Putamen (tissue), 1 donor: ENCODE measurements at places on chromosomes 1 and 21.

DNA sequence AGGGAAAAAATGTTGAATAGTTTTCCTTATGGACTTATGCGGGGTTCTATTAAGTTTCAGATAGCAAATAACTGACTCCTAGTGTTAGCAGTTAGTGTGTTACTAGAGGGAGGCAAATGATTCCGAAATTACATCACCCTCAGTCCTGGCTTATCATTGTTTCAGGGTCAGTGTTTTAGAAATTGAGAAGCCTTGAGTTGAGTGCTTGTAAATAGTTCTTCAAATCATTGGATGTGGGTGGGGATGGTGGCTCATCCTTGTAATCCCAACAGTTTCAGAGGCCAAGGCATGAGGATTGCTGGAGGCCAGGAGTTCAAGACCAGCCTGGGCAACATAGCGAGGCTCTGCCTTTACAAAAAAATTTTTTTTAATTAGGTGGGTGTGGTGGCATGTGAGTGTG lies 21.3 kb downstream of the SOAT1 start:
- DNase-seq = no peak

GRCh38 chr1:153801028-153801625 lies 25.9 kb downstream of the SLC27A3 start:
- DNase-seq = no peak

- no peak for DNase-seq
Observed at GRCh38 chr1:156808186-156809030, 8.2 kb downstream of the SH2D2A start.

- no peak for DNase-seq
Observed at GRCh38 chr1:215076322-215076721, 6.2 kb upstream of the KCNK2 start.

DNA sequence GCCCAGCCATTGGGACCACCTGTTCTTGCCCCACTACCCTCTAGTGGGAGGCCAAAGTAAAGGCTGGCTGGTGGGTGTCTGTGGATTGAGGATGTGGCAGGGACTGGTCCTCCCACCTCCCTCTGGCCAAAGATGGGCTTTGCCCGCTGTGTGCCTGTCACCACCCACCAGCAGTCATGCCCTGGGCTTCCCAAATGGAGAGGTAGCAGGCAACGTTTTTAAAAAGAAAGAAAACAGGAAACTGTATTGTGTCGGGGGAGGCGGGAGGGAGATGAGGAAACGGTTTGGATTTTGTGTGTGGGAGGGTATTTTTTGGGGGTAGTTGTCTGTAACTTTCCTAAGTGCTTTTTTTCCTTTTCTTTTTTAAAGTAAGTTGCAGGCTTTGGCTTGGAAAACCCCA lies 30.1 kb downstream of the SZRD1 start:
- DNase-seq = no peak

DNA sequence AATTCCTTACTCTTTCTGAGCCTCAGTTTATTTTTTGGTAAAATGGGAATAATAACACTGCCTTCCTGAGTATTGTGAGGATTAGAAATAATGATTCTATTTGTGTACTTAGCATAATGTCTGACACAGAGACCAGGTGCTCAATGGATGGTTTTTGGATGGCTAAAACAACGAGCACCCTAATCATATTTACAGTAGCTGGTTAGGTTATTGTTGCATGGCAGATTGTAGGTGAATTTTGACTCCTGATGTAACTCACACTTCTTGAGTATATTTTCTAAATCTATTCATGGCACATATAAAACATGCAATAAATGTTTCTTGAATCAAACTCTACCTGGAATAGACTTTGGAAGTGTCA lies 11.9 kb upstream of the DUSP10 start:
- no peak for DNase-seq

DNA sequence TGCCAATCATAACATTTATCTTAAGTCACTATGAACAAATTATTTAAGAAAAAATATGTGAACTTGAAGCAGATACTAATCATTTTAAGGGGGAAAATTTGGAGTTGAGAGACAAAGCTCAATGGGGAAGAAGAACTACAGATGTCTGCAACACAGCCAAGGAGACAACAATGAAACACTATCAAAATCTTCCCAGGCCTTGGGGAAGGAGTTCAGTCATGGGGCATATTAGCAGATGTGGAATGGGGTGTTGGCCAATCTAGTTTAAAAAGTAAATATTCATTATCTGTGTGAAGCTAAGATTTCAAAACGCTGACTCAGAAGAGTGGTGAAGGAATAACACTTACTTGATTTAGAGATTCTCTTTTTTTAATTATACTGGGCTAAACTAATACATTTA lies 671.6 kb upstream of the ZP4 start:
- no peak for DNase-seq

GRCh38 chr1:13935336-13935735 lies 235.3 kb downstream of the PRDM2 start:
- no peak for DNase-seq

DNA sequence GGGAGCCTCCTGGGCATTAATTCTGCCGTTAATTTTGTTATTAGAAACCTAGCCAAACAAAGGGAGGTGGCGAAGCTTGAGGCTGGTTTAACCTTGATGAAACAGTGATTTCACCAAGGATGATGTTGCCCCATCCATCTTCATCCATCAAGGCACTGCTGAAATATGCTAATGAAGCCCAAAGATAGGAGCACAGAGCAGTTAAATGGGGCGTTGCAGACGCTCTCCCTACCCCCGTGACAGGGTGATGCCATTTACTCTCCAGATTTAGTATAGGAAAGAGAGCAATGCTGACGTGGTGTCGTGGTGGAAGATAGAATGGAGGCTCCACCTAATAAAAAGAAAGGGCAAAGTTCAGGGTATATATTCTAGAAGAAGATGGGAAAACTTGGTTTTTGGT lies 84.0 kb downstream of the PBX1 start:
- DNase-seq = no peak

DNA sequence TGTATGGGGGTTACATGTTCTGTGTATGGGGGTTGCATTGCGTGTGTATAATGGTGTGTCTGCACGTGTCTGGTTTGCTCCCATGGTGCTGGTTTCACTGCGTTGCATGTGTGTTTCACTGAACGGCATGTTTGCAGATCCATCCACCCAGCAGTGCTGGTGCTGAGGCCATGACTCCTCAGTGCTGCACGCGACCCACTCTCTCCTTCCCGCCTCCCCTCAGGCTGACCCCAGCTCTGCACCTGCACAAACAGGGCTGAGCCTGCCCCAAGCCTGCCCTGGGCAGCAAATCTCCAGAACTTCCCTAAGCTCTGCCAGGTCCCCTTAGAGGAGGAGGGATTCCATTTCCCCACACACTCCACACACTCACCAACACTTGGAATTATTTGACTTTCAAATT lies 18.7 kb downstream of the ACTRT2 start:
- DNase-seq = no peak

DNA sequence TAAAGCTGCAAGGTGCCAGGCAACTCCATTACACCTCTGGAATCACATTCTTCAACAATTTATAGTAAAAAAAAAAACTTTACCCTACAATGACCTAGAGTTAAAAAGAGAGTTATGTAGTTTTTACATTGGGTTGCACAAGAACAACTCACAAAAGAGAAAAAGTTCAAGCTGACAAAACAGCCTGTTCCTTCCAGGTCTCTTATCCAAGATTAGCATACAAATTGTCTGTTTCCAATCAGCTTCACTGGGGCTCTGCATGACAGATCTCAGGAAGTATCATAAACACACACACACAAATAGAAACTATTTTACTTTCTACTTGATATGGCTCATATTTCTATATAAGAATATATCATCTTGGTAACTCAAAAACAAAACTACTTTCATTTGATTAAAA lies 154.6 kb downstream of the PCNX2 start:
- DNase-seq = no peak

DNA sequence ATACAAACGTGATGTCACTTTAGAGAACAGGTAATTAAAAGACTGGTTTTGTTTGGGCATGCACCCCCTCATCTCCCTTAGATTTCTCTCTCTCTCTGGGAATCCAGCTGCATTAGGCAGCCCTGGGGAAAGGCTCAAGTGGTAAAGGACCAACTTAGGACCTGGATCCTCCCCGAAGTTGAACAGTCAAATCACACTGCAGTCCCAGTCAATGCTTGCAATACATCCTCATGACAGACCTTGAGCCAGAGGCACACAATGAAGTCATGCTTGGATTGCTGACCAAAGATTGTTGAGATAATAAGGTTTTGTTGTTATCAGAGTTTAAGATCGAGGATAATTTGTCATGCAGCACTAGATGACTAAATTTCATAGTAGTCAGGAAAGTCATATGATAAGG lies 1285.8 kb upstream of the NCAM2 start:
- DNase-seq = no peak

- DNase-seq = peak; percentile 8
Observed at GRCh38 chr1:48236716-48237470, 14.4 kb downstream of the SLC5A9 start.

DNA sequence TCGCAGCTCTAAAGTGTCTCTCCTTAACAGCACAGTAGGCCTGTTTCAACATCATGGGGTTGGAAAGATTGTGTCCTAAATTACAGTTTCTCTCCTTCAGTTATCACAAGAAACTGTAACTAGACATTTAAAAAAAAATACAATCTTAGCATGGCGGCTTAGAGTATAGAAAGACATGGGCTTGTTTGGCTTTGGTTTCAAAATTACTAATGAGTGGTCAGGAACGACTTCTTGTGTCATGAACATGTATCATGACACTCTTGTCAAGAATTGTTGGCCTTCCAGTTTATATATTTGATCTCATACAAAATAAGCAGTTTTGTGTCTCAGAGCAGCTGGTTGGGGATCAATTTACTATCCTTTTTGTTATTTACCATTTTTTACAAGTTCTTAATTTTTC lies 2.1 kb downstream of the GJA8 start:
- DNase-seq = no peak

GRCh38 chr1:234727018-234727940 lies 117.3 kb upstream of the IRF2BP2 start:
- no peak for DNase-seq

DNA sequence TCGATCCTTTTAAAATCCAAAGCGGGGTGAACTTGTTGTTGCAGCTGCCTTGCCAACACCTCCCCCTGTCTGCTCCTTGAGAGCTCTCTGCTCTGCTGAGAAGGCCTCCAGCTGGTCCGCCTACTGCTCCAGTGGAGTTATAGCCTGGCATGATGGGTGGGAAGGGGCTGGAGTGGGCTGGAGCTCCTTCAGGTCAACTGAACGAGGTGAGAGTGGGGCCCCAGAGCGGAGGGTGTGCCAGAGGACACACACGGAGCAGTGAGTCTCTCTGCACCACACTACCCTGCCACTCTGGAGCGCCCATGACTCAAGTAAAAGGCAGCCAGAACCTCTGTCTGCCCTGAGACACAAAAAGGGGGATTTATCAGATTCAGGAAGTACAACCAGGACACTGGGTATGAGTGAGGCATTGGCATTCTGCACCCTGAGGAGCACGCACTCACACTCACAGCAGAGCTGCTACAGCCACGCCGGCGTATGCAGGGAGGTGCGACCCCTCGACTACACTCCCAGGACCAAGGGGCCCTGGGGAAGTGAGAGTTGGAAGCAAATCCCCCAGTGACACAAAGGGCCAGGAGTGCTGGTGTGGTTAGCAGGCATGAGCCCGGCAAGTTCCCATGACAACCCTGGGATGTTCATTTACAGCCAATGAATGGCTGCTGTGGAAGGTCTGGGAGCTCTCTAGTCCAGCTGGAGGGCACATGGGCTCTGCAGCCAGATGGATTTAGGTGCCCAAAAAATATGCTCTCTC lies 28.0 kb upstream of the EVA1B start:
- DNase-seq = no peak

- no peak for DNase-seq
Observed at GRCh38 chr1:94490556-94490955, 51.0 kb downstream of the F3 start.

GRCh38 chr1:246151796-246152434 lies 355.2 kb downstream of the SMYD3 start:
- DNase-seq = no peak

GRCh38 chr21:43467785-43468184 lies 40.9 kb upstream of the SIK1 start:
- no peak for DNase-seq

- DNase-seq = no peak
Observed at GRCh38 chr21:36691555-36692041, 7.3 kb upstream of the SIM2 start.

- DNase-seq = no peak
Observed at GRCh38 chr1:87869567-87869966, 540.9 kb downstream of the LMO4 start.
